ENCODE measurements at places on chromosomes 4 and X.

- DNase-seq, result no peak
Measured at GRCh38 chr4:7959078-7959477, 19.4 kb upstream of the AFAP1 start.

- no peak for DNase-seq
Measured at GRCh38 chr4:105624530-105624929, 72.1 kb downstream of the ARHGEF38 start.

DNA sequence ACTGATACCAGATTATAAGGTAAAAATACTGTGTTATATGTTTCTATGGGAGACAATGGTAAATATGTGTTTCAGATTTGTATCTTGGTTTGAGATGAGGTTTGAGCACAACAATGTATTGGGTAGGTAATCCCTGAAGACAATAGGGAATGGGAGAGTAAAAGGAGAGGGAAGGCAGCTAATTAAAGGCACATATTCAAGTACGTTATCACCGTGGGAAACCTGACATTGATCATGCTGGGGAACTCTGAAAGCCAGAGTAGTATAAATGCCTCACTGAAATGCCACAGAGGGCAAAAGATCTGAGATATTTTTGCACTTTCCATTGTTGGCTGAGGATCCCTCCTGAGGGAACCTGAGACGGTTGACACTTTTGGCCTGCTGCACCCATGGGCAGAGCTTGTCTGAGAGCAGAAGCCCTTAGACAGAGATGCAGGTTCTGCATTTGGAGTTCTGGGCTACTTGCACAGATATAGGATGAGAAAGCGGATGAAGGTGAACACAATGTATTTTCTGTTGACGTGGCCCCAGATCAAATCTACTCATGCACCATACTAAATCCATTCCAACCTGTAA lies 506.7 kb downstream of the PCDH18 start:
- DNase-seq, result no peak

- no peak for DNase-seq
Measured at GRCh38 chr4:100062921-100063320, 112.8 kb upstream of the H2AZ1 start.

- DNase-seq, result no peak
Measured at GRCh38 chrX:102957751-102958150, 20.7 kb downstream of the RAB40AL start.

DNA sequence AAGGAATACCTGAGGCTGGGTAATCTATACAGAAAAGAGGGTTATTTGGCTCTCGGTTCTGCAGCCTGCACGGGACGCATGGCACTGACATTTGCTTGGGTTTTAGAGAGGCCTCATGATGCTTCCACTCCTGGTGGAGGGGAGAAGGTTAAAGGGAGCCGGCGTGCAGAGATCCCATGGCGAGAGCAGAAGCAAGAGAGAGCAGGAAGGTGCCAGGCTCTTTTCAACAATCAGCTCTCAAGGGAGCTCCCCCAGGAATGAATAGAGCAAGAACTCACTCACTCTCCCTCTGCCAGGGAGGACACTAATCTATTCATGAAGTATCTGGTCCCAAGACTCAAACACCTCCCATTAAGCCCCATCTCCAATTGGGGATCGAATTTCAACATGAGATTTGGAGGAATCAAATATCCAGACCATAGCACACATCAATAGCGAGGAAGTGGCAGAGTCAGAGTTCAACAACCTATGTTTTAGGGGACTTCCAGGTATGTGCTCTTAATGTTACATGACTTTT lies 109.8 kb downstream of the SORBS2 start:
- DNase-seq, result no peak

DNA sequence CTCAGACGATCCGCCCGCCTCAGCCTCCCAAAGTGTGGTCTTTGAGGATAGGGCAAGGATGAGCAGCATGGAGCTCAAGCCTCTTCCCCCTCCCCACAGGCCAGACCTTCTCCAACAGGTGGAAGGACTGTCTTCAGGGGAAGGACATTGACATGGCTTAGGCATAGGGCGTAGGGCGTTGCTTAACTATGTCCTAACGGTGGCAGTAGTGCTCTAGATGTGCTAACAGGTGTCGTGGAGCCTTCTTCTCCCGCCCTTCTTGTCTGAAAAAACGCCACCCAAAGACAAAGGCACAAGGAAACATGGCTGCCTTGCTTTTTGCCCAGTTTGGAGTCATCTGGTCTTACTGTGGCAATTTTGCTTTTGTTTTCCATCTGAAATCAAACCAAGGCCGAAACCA lies 219.8 kb downstream of the OR13H1 start:
- DNase-seq, result peak; percentile 88

DNA sequence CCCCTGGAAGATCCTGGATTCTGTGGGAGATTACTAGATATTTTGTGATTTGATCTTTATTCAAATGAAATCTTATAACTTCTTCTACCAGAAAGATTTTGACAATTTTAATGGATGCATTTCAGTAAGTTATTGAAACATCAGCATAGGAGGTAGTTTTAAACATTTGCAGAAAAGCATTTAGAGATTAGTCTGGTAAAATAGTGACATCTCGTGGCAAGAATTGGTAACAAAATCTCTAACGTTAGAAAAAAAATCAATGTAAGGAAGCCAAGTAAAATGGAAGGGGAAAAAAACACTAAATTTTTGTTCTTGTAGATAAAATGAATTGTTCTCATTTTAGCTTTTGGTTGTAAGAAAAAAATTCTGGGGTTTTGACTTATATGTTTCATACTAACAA lies 73.3 kb downstream of the TASL start:
- DNase-seq, result peak; percentile 18

GRCh38 chrX:4809571-4809970 lies 1096.1 kb upstream of the PRKX start:
- no peak for DNase-seq

- no peak for DNase-seq
Measured at GRCh38 chr4:24131954-24132673, 242.3 kb upstream of the PPARGC1A start.

DNA sequence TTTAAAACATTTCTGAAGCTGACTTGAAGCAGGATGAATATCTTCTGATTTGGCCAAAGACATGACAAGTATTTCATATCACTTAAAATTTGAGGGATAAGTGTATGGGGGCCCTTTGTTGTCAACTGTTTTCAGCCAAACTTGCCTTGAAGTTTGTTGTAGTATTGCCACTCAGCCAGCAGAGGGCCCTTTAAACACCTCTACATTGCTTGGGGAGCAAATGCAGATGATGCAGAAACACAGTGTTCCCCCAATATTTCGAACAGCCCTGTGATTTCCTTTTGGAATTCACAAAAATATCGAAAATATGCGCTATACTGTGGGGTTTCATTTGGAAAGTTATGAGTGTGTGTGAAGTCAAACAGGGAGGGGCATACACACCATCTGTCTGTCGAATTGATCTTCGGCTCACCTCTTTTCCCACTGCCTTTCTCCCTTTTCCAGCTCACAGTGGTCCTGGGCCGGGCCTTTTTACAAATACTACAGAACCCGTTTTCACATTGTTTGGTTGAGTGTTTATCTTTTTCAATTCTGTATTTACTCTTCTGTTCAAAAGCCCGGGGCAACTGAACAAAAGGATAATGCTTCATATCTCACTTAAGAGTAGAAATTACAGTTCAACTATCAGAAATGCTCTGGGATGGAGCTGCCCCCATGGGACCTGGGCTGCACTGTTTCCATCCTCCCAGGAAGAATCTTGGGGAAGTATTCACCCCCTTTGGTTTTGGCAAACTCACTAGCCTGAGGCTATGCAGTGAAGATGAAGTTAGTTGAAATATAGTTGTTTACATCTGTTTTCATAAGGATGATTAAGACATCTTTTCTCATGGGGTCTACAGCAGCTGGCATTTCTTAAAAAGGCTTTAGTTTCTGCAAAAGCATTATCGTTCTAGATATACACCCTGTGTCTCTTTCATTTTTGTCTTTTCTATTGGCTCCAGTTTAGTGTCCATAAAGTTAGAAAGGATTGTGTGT lies 137.6 kb downstream of the EGF start:
- no peak for DNase-seq

- no peak for DNase-seq
Measured at GRCh38 chrX:4841216-4841745, 1127.8 kb upstream of the PRKX start.

GRCh38 chr4:17398035-17398434 lies 113.9 kb downstream of the QDPR start:
- DNase-seq, result no peak

DNA sequence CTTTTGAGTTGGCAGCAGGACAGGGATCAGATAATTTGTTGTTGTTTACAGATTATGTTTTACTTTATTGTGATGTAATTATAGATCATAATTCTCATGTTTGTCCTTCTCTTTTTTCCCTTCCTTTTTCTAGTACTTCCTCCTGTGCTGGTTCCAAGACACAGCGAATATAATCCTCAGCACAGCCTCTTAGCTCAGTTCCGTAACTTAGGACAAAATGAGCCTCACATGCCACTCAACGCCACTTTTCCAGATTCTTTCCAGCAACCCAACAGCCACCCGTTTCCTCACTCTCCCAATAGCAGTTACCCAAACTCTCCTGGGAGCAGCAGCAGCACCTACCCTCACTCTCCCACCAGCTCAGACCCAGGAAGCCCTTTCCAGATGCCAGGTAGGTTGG lies 58.0 kb downstream of the SMAD1 start:
- no peak for DNase-seq

DNA sequence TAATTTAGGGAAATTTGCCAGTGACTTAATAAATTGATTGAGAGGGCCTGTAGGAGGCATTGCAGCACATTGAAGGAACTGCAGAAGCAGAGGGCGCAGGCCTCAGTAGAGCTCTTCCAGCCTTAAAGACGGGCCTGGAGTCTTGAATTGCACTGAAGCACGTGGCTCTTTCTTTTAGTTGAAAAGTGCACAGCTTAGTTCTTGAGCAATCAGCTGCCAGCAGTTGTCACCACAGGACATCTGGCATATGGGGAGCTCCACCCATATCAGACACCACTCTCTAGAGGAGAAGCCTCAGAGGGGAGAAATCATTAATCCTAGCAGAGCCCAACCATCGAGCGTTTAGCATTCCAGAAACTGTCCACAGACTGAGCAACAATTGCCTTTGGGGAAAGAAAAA lies 16.0 kb upstream of the FGF16 start:
- no peak for DNase-seq
